ENCODE measurements at places on chromosomes 4 and X.

GRCh38 chrX:71908387-71908786 is 2.3 kb upstream of the NHSL2 start:
- no peak overlapping the region for H3K4me3 ChIP-seq
- DNase-seq: no peak
- H3K27me3 ChIP-seq: peaks cover 42% of the 10 kb centered on the region
- no peak overlapping the region for H3K27ac ChIP-seq
- no peaks in the 10 kb centered on the region for H3K4me1 ChIP-seq
- H3K36me3 ChIP-seq: no peaks in the 10 kb centered on the region

DNA sequence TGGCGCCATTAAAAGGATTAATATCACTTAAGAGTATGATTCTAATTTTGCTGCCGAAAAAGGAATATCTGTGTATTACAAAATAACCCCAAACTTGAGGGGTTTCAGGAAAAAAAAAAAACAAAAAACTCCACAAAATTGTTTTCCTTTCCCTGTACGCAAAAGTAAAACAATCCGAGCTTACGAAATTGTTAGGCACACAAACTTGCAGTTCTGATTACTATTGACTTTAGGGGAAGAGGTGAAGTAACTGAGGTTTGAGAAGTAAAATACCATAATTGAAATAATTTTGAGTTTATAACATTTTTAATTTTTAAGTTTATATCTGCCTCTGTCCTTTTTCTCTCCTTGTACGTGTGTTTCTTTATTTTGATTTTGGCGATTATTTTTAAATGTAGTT is 64.8 kb downstream of the USP9X start:
- no peak overlapping the region for H3K4me3 ChIP-seq
- no peak overlapping the region for H3K27ac ChIP-seq
- H3K36me3 ChIP-seq: peaks cover 9% of the 10 kb centered on the region
- peaks cover 4% of the 10 kb centered on the region for H3K4me1 ChIP-seq

- H3K27me3 ChIP-seq: peaks cover 5% of the 10 kb centered on the region
- H3K36me3 ChIP-seq: no peaks in the 10 kb centered on the region
- no peak overlapping the region for H3K27ac ChIP-seq
- no peak for DNase-seq
- H3K4me3 ChIP-seq: no peak overlapping the region
Observed at GRCh38 chrX:68994891-68995255, 166.1 kb downstream of the EFNB1 start.

GRCh38 chr4:81003597-81004111 is 26.9 kb upstream of the BMP3 start:
- DNase-seq: no peak
- no peaks in the 10 kb centered on the region for H3K27me3 ChIP-seq
- no peaks in the 10 kb centered on the region for H3K36me3 ChIP-seq
- no peak overlapping the region for H3K27ac ChIP-seq
- H3K4me3 ChIP-seq: no peak overlapping the region

DNA sequence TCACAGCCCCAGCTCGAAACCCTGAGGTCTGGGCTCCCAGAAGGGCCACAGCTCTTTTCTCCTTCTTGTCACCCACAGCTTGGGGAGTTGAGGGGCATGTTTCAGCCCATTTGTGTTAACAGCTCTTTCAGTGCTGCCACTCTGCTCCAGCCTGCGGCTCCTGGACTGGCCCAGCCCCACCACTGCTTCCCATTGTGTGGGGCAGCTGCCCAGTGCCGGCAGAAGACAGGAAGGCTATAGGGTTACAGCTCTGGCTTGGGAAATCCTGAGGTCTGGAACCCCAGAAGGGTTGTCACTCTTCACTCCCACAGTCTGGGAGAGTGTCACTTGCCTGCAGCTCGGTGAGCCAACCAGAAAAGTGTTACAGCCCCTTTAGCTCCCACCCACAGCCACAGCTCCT is 7.0 kb upstream of the HNRNPD start:
- no peak overlapping the region for H3K4me3 ChIP-seq
- H3K27me3 ChIP-seq: no peaks in the 10 kb centered on the region
- no peak for DNase-seq
- H3K4me1 ChIP-seq: peaks cover 20% of the 10 kb centered on the region
- H3K27ac ChIP-seq: no peak overlapping the region
